NCI-H524 treated with DMSO at 0.1 percent for 48 hours (cell line): ENCODE measurements at places on chromosomes 16 and 17.

- no peak for DNase-seq
Observed at GRCh38 chr16:66948134-66948836, 12.8 kb upstream of the CES3 start.

GRCh38 chr16:73163238-73163815 is 115.4 kb upstream of the ZFHX3 start:
- DNase-seq: no peak

DNA sequence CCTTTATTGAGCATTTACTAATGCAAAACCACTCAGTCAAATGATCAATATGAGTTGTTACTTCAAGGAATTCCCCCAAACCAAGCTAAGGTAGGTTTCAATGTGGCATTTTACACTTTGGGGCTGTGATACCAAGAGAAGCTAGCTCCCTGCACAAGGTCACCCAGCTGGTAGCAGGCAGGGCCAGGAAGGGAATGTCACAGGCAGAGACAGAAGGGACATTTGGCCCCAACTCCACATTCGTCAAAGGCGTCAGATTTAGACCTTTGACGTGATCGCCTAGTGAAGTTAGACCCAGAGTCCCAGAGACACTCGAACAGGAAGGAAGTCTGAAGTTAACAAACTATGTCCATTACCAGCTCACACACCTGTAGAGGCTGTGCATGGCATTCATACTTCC is 5.5 kb upstream of the SMG1 start:
- DNase-seq: no peak

DNA sequence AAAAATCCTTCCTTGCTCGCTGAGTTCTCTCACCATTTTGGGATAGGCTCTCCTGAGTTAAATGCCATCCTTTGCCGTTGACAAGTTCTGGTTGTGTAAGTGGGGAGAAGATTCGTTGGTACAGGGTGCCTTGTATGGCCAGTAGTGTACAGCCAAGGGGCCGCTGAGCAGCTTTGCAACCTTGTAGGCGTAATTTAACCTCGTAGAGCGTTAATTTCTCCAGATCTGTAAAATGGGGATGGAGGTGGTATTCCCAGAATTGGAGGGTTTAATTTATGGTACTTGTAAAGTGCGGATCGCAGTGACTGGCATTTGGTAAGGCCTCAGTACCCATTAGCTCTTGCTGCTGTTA is 1.4 kb downstream of the ARSG start:
- DNase-seq: no peak

DNA sequence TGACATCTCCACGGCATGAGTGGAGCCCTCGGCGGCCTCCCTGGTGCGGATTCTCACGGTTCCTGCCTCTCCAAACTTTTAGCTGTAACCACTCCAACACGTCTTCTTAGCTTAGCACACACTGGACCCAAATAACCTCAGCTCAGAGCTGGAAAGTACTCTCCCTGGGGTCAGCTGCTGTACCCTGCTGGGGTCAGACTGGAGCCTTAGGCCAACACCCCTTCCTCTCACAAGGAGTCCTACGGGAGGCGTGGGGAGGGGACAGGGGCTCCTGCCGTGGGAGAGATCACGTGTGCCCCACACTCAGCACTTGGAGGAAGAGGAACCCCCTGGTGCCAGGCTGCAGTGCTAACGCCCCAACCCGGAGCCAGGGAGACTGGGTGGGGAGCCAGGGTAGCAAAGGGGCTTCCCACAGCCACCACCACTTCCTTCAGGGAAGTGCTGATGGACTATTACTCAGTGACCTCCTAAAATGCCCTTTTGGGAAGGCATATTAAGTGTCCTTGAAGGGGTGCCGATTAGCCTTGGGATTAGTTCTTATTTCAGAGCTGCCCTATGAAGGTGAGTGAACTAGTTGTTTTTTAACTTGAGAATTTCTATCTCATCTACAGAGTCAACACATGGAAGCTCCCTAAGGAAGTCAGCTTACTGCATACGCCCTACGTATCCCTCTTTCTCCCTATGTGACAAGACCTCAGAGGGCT is 124.0 kb downstream of the HIC1 start:
- DNase-seq: no peak
